ENCODE measurements at places on chromosomes 1 and 21.

DNA sequence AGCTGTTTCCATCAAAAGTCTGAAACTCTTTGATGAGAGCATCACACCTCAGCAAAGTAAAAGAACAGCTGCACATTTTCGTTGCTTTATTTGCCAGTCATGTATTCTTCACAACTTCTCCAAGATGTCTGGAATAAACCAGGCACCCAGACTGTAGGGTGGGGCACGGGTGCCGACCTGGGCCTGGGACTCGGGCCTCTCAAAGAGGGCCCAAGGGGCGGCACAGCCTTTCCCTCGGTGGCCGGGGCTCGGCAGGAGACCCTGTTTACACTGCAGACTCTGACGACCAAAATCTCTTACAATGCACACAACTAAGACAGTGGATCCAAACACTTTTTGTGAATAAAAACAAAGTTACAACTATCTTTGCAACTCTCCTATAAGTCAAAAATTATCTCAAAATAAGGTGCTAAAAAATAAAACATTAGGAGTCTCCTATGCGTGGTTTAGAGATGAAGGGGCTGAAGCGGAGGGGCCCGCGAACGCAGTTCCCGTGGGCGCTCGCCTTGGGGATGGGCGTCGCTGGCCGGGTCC, 696 bp downstream of the LSS start:
- DNase-seq, result no peak

GRCh38 chr21:31008355-31008754, 29.9 kb downstream of the KRTAP19-8 start:
- DNase-seq, result no peak

- peak; percentile 88 for DNase-seq
Measured at GRCh38 chr1:167533851-167534300, 15.5 kb upstream of the CD247 start.

- DNase-seq, result no peak
Measured at GRCh38 chr1:243325305-243325890, 69.6 kb downstream of the SDCCAG8 start.

- peak; percentile 92 for DNase-seq
Measured at GRCh38 chr1:147084273-147085096, 87.8 kb downstream of the PRKAB2 start.

DNA sequence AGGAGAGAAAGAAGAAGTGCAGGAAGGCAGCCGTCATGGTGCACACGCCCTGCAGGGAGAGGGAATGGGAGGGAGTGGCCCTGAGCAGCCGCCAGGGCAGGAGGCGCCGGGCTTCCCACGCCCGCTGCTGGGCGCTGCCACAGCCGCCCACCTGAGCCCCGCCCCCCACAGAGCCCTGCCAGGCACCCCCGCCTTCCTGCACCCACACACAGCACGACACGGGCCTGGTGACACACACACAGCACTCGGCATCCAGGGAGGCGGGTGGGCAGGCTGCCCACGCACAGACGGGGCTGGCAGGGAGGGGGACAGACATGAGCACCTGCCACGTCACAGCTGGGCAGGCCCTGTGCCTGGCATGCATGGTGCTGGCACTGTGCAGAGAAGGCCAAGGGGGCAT, 27.5 kb downstream of the ADGRB2 start:
- DNase-seq, result no peak

DNA sequence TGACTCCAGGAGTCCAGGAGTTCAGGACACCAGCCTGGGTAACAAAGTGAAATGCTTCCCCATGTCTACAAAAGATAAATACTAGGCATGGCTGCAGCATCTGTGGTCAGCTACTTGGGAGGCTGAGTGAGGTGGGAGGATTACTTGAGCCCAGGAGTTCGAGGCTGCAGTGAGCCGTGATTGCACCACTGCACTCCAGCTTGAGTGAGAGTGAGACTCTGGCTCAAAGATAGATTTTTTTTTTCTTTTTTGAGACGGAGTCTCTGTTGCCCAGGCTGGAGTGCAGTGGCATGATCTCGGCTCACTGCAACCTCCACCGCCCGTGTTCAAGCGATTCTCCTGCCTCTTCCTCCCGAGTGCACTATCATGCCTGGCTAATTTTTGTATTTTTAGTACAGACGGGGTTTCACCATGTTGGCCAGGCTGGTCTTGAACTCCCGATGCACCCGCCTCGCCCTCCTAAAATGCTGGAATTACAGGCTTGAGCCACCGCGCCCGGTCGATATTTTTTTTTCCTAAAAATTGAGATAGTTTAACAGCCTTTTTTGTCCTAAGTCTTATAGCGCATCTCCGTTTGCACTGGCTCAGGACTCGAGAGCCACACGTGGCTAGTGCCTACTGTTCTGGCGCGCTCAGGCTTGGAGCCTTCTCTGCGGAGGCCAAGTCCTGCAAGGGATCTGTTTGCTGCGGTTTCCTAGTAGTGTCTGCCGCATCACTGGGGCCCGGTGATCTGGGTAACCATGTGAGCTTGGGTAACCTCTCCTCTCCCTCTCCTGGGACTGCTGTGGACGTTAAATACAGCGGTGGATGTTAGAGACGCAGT, 1.0 kb upstream of the MFN2 start:
- DNase-seq, result no peak

DNA sequence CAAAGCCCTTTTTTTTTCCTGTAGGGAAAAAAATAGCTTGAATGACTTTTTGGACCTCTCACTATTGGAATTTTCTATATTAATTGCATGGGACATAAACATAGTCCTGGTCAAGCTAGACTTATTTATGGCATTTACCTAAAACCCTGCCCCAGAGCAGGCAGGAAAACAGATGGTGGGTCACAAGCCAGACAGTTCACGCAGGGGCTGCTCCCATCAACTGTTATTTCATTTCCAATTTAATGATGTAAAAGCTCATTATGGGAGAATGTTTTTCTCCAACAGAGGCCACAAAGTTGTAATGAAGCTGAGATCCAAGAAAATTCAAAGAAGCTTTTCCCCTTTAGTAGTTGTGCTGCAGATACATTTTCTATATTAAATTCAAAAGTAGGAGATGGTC, 99.2 kb downstream of the SGIP1 start:
- no peak for DNase-seq

DNA sequence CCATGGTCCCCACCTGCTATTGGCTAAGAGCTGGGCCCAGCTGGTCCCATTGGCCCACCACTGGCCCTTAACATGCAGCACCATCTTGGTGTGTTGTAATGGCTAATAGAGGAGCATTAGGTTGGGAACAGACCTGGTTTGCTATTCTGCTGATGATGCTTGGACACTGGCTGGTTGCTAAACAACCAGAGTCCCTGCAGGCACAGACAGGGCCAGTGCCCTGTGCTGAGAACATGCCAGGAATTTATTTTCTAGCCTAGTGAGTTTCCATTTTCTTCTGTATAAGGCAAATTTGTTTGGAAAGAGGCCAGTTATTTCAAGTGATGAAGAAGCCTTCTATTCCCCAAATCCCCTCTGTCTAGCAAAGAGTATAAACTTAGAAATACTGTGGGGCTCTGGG, 42.9 kb upstream of the TDRD10 start:
- DNase-seq, result no peak

- no peak for DNase-seq
Measured at GRCh38 chr21:43734928-43735229, 15.9 kb downstream of the PDXK start.

- DNase-seq, result no peak
Measured at GRCh38 chr1:41041614-41042270, 20.2 kb upstream of the SLFNL1 start.

- no peak for DNase-seq
Measured at GRCh38 chr1:31781138-31781755, 17.1 kb upstream of the ADGRB2 start.

GRCh38 chr1:55067022-55067778, 27.9 kb downstream of the PCSK9 start:
- no peak for DNase-seq

DNA sequence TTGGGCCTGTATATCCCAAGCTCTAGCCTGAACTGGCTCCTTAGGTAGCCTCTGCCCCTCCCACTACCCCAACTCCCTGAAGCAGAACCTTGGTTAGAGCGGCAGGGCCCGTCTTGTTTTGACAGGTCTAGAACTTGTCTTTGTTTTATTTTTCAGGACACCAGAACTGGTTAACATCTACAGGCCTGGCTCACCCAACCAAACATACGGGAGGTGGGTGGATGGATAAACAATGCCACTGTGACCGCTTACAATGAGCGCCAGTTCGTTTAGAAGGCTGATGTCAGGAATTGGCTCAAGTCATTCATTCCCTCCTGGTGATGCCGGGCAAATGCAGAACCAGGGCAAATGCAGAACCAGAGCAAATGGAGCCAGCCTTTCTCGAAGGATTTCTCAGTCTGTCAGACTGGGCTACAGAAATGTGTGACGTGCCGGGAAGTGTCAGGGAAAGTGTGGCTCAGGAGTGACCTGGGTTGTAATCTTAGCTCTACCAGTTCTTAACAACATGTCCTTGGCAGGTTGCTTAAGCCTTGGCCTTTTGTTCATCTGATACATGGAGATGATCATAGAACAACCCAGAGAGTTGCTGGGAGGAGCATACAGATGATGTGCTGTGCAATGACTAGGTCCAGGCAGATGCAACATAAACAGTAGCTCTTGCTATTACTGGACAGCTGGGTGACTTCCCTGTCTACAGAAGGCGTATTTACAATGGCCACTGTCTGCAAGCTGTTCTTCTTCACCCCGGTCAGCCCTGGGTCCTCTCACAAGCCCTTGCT, 30.5 kb upstream of the BTG2 start:
- peak; percentile 90 for DNase-seq

GRCh38 chr21:28516991-28517592, 475.6 kb downstream of the LTN1 start:
- peak; percentile 75 for DNase-seq

- peak; percentile 86 for DNase-seq
Measured at GRCh38 chr21:33844104-33844889, 71.3 kb downstream of the ATP5PO start.

DNA sequence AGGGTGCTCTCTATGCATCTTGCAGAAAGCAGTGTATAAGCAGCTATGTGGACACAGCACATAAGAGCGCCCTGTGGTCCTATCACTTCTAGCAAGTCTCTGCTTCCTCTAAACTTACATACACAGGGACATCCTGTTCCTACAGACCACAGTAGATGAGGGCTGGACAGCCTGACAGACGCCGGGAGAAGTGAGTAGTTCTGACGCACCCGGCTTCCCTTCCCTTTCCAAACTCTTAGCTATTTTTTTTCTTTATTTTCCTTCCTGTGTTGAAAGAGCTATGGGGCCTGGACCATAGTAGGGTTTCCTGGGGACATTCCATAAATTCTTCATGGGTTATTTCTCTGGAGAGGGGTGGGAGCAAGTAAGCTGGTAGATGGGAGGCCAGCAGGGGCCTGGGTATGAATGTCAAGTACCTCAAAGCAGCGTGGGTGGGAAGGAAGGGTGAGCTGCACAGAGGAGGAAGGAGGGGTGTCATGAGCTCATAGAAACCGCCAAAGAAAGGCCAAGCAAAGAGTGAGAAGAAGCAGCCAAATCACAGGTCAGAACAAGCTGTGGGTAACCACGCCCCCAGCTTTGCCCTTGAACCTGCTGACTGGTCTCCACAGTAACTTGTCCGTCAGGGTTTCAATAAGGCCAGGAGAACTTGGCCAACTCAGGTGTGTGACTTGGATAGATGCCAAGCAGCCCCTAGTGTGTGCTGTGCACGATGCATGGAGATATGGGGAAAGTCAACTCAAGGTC, 36.6 kb downstream of the PLXNA2 start:
- DNase-seq, result no peak

DNA sequence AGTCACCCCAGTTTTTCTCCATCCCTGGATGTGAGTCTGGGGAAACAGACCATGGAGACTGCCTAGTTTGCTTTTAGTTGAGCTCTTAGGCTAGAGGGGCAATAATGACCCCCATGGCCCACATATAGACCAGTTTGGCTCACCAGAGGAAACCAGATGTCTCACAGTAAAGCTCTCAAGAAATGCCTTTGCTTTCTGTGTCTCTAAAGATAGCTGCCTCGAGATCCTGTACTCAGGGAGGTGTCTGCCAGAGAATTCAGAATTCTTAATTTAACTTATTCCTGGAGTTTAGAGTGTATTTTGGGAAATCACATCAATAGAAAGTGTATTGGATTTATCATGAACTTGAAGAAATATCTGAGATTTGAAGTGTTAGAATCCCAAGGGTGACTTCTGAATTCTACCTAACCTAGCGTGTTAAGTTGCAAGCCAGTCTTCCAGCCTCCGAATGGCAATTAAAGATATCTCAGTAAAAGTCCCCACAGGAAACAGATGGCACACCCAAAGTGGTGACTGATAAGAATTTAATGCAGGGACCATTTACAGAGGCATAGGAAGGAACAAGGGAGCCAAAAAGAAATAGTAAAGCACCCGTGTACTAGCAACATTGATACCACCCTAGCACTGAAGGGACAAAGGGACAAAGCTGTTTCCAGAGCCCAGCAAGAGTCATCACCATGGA, 37.1 kb downstream of the STYXL2 start:
- no peak for DNase-seq

DNA sequence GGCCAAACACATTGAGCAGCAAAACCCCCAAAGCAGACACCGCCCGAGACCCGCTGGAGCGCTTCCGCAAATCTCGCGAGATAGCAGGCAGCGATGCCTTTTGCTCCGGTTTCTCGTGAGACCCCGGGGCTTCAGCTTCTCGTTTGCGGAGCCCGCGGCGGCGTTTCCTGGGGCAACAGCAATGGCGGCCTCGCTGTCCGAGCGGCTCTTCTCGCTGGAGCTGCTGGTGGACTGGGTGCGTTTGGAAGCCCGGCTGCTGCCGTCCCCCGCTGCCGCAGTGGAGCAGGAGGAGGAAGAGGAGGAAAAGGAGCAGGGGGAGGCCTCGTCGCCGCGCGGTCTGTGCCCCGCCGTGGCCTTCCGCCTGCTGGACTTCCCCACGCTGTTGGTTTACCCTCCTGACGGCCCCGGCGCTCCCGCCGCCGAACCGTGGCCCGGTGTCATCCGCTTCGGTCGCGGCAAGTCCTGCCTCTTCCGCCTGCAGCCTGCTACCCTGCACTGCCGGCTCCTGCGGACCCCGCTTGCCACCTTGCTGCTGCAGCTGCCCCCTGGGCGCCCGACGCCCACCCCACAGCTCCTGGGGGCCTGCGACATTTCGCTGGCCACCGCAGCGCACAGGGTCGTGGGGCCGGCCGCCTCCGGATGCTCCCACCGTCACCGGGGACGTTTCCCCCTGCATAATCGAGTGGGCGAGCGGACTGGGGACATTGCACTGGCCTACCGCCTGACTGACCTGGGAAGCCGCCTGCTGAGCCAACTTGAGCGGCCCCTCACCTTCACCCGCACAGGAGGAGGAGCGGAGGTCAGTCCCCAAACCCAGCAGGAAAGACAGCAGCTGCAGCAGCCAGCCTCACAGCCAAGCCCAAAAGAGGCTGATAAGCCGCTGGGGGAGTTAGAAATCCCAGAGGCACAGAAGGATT, at the start of gene MAP10:
TSS of gene MAP10 (plus strand) at position 148 of the 917 bp plus-strand sequence. CDS start at position 182, 34 bp downstream.
- peak; percentile 93 for DNase-seq

DNA sequence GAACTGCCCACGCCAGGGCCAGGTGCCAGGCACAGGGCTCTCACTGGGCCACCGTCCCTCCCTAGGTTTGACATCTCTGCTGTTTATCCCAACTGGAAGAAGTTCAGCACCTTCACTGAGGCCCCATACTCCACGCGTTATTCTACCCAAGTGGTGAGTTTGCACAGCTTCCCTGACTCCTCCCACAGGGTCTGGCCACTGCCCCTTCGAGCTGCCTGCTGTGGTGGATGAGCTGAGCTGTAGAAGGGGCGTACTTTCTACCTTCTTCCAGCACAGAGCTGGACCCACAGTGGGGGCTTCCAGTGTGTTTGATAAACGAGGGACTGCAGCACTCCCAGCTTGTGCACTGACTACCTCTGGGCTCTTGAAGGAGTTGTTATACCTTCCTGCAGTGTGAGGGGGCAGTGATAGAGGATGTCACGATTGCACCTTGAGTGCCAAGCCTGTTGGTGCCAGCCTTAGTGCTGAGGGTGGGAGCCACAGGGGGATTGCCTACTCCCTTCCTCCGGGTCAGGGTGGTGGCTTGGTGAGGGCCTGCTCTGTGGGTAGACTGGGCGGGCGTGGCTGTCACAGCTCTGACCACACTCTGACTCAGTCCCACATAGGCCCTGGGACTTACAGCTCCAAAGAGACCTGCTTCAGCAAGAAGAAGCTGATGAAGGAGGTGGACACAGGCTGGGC, 5.9 kb upstream of the TTC22 start:
- peak; percentile 60 for DNase-seq
